ENCODE measurements at places on chromosomes 7 and 10.

GRCh38 chr10:80709866-80710265 is 172.2 kb downstream of the SH2D4B start:
- no peak for DNase-seq

- no peak for DNase-seq
Measured at GRCh38 chr10:27481486-27481885, 22.6 kb upstream of the RAB18 start.

- DNase-seq: peak; percentile 13
Measured at GRCh38 chr7:141585592-141586510, 34.6 kb downstream of the AGK start.

- DNase-seq: no peak
Measured at GRCh38 chr7:123415625-123416024, 118.8 kb downstream of the IQUB start.

DNA sequence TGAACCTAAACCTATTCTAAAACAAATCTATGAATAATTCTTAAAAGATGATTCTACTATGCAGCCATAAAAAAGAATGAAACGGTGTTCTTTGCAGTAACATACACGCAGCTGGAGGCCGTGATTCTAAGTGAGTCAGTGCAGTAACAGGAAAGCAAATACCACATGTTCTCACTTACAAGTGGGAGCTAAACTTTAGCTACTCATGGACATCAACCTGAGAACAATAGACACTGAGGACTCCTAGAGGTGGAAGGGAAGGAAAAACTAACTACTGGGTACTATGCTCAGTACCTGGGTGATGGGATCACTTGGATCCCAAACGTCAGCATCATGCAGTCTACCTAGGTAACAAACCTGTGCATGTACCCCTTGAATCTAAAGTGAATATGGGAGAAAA is 575.0 kb upstream of the MGMT start:
- DNase-seq: no peak

DNA sequence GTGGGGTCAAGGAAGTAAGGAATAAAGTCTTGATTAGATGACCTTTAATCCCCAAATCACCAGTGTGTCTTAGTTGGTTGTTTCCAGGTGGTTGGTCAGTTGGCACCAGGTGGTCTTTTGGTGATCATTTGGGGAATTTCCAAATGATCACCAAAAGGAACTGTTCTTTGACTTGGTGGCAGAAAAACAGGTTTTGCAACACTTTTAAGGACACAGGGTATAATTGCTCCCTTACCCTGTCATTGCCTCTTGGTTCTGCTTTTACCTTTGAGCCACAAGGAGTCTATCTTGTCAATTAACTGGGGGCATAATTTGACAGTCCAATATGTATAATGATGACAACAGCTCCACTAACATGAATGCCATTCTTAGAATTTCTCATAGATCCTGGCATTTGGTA is 104.2 kb downstream of the ADK start:
- no peak for DNase-seq

DNA sequence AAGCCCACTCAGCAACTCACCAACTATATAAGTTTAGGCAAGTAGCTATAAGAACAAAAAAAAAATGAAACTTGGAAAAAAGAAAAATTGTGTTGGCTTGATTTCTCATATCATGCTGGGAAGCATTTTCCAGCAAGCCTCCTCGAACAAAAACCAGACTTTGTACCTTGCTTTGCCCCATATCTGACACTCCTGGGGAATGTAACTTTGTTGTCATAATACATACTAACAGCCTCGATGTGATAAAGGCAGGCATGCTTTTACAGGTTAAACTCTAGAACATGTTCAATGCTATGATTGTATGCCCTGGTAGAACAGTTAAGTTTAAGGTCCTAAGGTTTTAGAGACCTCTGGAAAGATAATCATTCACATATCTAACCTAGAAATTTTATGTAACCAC is 11.6 kb downstream of the CFAP43 start:
- no peak for DNase-seq

DNA sequence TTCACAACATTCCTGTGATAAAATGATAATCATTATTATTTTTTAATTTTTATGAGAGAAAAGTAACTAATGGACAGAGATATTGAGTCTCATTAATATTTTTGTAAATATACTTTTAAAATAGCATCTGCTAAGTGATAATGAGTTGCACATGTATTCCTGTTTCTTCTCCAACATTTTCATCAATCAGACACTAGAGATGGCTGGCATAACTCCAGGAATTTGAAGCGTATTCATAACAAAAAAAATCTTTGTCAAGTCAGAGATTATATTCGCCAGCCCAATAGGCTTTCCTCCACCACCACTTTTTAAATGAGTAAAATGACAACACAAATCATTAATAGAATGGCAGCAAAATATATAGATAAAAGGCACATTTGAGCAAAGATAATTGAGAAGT is 524.0 kb upstream of the KCND2 start:
- no peak for DNase-seq

DNA sequence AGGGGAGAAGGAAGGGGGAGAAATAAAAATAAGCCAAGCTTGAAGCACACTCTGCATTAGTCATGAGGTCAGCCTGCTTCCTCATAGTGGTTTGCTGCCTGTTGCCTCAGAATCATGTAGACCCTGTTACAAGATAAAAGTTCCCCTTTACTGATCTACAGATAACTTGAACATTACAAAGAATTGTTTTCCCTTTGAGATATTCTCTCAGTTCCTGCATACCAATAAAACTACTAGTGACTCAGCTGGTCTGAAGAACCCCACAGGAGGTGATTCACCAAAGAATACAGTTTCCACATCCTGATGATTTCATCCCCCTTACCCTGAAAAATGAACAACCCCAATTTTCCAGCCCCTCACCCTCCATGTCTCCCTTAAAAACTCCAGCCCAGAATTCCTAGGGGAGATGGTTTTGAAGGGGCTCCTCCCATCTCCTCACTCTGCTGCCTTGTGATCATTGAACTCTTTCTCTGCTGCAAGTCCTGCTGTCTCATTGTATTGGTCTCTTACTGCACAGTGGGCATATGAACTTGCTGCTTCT is 31.5 kb upstream of the NRP1 start:
- DNase-seq: no peak

- no peak for DNase-seq
Measured at GRCh38 chr10:123421461-123421860, 244.7 kb upstream of the GPR26 start.

- DNase-seq: no peak
Measured at GRCh38 chr7:1106793-1107421, 19.0 kb downstream of the GPER1 start.

DNA sequence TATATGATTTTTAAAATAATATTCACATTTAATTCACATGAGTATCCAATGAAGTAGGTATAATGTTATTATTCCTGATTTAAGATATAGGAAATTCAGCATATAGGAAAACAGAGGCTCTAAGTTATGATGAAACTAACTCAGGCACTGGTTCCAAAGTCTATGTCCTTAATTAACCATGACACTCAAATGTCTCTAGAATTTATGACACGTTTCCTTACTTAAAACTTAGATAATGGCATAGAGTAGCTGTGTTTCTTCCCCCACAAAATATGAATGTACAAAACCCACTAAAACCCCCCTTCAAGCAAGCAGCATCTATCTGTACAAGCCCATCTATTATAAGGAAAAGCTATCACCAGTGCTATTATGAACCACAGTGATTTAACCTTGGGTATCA is 72.9 kb upstream of the CDK1 start:
- DNase-seq: no peak

DNA sequence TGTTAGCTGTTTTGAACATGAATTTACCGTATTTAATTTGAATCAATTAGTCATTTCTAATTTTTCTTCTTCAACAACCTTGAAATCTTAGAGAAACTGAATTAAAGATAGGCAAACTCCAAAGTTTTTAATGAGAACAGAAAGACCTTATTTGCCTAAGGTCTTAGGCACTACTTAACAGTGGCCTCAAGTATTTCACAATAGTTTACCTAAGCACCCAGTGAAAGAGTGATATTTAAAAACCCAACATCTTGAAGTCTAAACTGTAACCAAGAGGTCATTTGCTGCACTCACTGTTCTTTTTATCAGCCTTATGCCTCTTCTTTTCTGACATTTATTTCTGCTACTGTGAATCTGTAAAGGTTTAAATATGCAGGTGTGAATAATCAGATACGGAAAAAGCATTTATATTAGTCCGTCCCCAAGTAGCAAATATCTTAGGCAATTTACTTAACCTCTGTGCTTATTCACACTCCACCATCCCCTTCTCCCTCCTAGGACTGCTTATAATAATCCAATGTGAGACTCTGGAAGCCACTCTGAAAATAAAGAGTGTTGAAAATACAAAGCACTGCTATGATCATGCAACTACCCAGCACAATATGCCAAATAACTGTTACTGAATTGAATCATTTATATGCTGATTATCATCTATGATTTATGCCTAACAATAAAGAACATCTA is 105.7 kb downstream of the ELAPOR2 start:
- DNase-seq: no peak

DNA sequence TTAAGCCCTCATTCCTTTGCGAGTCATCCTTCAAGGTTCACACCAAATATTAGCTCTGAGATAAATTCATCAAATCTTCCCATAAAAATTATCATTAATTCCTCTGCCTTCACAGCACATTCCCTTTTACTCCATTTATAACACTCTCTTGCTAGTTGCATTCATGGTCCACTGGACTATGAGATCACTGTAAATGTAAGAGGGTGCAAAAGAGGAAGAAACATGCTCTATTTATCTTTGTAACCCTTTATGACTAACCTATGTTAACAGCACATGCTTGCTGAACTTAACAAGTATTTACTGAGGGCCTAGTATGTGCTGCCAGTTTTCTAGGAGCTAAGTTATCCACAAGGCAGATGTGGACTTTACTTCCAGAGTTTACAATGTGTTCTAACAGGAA is 86.7 kb upstream of the TMEM168 start:
- DNase-seq: no peak

DNA sequence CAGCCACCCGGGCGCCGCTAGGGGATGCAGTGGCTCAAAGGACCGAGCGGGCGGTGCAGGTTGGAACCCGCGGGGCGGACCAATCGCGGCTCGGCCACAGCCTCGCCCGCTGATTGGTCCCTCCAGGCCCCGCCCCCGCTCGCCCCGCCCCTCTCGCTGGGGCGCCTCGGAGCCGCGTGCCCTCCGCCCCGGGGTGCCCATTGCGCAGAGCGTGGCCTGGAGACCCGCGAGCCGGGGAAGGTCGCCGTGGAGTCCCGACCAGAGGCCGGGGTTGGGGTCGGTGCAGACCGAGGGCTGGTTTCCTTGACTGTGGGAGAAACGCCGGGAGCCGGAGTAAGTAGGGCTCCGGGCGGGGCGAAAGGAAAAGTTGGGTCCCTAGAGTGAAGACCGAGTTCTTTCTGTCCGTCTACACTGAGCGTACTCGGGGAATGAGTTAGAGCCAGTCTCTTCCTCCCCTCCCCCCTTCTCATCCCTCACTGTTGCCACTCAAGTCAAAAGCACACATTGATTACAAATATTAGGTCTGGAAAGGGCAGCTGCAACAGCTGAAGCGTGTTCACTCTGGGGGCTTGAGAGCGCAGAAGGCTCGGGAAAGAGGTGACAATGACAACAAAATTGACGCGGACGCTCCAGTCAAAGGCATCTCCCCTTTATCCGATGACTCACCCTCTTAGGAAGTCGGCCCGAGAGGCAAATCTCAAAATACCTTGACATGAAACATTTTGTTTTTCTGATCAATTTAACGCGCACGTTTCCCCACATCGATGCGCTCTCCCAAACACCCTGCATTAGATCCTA is 843 bp upstream of the GATA3 start:
- DNase-seq: peak; percentile 99

DNA sequence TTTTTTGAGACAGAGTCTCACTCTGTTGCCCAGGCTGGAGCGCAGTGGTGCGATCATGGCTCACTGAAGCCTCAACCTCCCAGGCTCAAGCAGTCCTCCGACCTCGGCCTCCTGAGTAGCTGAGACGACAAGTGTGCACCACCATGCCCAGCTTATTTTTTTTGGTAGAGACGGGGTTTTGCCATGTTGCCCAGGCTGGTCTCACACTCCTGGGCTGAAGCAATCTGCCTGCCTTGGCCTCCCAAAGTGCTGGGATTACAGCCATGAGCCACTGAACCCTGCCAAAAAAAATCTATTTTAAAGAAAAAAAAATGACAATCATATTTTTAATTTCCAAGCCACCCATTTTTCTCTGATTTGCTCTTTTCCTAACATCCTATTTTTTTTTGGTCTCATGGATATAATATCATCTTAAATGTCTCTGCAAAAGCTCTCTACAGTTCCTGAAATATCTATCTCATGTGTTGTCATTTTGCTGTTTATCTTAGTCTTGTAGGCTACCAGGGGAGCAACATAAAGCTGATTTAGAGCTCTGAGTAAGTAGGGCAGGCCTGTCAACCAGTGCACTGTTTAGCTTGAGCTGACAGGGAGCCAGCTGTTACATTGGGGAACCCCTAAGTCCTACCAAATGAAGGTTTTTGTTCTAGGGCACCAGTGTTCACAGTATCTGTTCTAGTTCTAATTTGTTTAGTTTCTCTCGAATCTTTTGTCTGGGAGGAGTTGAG is 29.9 kb upstream of the HBP1 start:
- no peak for DNase-seq

GRCh38 chr10:72796042-72796441 is 97.5 kb upstream of the OIT3 start:
- DNase-seq: no peak

DNA sequence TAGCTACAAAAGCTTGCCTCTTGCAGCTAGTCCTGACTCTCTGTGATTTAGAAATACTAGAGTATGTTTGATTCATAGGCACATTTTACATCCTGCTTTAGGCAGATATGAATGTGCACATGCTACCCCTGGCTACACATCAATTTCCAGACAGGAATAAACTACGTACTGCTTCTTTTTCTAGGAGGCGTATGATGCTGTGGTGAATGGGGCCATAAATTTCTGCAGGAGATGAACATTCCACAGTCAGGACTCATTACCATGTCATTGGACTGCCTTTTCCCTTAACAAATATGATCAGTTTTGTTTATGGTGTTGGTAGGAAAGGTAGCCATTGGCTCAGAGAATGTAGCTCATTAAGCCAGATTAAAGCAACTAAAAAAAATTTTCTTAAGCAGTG is 50.1 kb upstream of the IFRD1 start:
- no peak for DNase-seq

- no peak for DNase-seq
Measured at GRCh38 chr7:66919304-66919703, 1.7 kb upstream of the TMEM248 start.

GRCh38 chr7:7803715-7804178 is 85.3 kb upstream of the RPA3 start:
- DNase-seq: no peak

- DNase-seq: no peak
Measured at GRCh38 chr10:103416436-103417147, 20.2 kb downstream of the PDCD11 start.

DNA sequence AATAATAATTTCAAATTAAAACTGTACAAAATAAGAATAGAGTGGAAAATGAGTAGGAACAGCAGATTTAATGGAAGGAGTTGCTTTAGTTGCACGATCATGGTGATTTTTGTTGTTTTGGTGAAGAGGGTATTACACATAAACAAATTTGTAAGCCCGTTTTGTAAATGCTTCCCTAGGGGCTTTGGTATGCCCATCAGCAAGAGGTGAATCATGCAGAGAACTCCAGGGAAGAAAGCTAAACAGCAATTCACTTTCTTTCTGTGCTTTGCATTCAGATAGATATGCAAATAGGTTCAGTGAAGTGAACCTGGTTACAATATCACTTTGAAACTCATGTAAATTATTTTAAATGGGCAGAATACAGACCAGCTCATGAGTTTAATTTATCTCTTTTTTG is 422.2 kb upstream of the MTPN start:
- DNase-seq: no peak

Data from HuH-7.5 (cell line).